Right lobe of liver (tissue), 6 donors: ENCODE measurements at places on chromosomes 12 and 14.

DNA sequence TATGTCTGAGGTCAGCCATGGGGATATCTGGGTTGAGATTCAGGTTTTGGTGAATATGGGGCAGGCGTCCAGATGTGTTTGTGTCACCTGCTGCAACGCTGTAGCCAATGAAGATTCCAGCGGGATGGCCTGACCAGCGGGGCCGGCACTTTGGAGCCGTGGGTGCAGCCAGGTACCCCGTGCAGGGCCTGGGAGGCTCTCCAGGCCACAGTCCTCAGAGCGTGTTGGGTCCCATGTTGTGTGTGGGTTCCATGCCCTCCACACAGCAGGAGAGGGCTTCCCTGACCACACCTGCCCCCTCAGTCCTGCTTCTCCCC lies 2.8 kb upstream of the TEX22 start:
- DNase-seq = no peak

GRCh38 chr14:59244581-59244980 lies 56.1 kb downstream of the DAAM1 start:
- DNase-seq = no peak

DNA sequence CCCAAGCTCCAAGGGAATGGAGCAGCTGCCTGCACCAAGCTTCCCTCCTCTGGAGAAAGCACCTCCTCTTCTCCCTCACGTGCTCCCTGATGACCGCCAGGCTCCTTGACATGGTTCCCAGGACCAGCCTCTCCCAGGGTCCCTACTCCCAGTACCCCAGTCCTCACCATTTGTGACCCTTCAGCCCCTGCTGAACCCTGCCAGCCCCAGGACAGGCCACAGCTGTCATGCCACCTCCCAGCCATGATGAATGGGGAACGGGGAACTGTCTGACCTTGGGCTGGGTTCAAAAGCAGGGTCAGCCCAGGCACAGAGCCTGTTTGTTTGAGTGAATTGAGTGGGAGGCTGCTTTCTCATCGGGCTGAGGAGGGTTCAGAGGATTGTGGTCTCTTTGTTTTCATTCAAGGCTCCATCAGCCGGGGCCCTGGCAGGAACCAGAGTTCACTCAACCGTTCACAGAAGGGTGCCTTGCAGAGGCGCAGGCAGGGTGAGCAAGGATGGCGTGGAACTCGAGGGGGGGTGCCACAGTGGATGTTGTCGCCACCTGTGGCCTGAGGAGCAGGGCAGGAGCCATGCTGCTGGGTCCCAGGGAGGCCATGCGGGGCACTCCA lies 344.5 kb upstream of the SFSWAP start:
- no peak for DNase-seq

DNA sequence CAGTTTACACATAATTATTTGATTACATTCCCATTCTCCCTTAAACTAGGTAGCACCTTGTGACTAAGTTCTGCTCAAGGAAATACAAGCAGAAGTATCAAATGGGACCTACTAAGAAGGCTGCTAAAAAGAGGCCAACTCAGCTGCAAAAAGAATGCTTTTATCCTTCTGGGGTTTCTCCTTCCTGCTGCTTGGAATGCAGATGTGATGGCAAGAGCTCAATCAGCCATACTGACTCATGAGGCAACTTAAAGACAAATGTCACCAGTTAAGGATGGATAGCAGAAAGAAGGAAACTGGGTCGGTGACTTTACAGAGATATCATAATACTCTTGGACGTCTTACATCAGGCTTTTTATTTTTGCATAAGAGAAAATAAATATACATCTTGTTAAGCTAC lies 38.0 kb upstream of the RAP1B start:
- DNase-seq = no peak

- DNase-seq = no peak
Measured at GRCh38 chr14:68127166-68127565, 307.6 kb downstream of the RAD51B start.

- no peak for DNase-seq
Measured at GRCh38 chr14:104879983-104880565, 15.0 kb downstream of the CEP170B start.

GRCh38 chr14:36513012-36513420 lies 7.0 kb downstream of the NKX2-1 start:
- DNase-seq = no peak

DNA sequence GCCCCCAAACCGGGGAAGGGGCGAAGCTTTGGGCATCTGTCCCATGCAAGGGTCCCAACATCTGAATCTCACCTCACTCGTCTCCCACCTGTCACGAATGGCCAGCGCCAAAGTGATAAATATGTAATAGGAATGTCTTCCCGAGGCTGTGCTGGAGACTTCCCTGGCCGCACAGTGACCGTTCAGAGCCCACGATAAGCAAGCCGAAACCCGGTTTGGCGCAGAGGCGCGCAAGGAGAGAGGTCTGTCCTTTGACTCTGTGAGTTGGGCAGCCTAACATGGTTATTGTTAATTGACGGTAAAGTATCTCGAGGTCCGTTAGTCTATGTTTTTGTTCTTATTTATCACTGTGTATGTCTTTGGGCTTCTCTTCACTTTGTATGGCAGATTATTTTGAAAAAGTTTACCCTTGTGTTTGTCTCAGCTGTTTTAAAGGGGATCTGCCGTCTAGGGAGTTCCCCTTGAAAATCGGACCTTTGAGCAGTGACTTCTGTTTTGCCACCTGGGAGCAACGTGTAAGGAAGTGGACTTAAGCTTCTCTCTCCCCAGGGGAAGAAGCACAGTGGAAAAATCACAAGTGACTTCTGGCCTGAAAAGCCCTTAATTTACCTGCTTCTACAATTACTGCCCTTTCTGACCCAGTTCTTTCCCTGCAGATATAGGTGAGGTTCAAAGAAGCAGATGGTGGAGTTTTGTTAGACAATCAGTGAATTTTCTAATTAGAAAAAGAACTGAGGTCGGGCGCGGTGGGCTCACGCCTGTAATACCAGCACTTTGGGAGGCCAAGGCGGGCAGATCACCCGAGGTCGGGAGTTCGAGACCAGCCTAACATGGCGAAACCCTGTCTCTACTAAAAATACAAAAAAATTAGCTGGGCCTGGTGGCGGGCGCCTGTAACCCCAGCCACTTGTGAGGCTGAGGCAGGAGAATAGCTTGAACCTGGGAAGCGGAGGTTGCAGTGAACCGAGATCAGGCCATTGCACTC lies 1.1 kb upstream of the TM9SF1 start:
- no peak for DNase-seq

- no peak for DNase-seq
Measured at GRCh38 chr14:99568567-99569560, 35.1 kb downstream of the CCDC85C start.

DNA sequence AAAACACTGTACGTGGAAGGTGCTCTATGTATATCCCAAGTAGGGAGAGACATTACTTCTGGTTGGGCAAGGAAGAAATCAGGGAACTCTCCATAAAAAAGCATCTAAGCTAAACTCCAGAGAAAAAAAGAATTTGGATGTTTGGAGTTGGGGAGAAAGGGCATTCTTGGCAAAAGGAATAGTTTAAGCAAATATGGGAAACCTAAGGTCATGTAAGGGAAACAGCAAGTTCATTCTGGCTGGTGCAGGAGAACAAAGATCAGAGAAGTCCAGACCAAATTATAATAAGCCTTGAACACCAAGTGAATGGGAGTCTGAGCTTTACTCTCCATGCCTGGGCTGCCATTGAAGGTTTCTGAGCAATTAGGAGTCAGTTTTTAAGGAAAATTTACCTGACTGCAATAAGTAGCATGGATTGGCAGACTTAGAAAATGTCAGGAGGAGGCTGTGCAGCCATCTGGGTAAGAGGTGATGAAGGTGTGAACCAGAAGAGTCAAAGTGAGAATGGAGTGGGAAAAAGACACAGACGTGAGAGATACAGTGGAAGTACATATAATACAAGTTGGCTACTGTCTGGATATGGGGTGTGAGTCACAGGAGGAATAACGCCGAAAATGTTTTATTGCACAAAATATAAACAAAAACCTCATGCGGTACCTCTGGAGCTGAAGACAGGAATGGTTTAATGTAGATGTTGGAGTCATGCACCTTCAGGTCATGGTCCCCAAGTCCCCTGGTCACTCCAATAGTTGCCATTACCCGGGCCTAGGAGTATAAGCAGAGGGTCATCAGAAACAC lies 222.6 kb downstream of the MON2 start:
- no peak for DNase-seq

DNA sequence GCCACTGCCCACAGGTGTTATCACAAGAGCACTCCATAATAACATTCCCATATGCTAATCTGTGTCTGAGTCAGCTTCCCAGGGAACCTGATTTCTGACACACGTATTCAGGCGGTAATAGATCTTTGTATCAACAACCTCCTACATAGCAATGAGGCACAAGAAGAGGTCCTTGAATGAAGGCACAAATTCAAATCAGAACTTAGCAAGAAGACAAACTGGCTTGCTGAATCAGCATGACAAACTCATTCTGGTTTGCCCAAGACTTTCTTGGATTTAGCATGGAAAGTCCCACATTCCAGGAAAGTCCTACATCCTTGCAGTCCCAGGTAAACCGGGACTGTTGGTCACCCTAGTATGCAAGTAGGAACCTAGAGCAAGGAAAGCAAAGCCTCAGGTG lies 33.9 kb upstream of the RNU6-7 start:
- DNase-seq = no peak

GRCh38 chr14:57970594-57970993 lies 104.7 kb upstream of the SLC35F4 start:
- DNase-seq = no peak

DNA sequence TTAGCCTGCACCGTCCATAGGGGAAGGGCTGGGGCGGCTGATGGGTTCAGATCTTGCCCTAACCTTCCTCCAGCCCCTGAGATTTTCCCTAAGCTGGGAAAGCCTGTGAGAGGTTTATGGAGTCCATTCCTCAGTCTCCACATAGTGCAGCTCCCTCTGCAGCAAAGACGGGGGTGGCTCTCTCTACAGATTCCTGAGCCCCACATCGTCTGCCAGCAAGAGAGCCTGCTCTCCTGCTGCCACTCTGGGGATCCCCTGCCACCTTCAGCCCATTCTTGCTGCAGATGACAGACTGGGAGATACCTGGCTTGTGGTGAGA lies 3.1 kb downstream of the SMIM41 start:
- DNase-seq = no peak

GRCh38 chr12:58915634-58916033 lies 4.7 kb downstream of the LRIG3 start:
- no peak for DNase-seq

- DNase-seq = no peak
Measured at GRCh38 chr12:62629971-62630739, 163.5 kb downstream of the MON2 start.

GRCh38 chr12:120125792-120126634 lies 9.5 kb upstream of the RAB35 start:
- no peak for DNase-seq

- DNase-seq = no peak
Measured at GRCh38 chr12:71601546-71601945, 62.1 kb downstream of the ZFC3H1 start.

- no peak for DNase-seq
Measured at GRCh38 chr12:62922539-62922938, 12.4 kb downstream of the PPM1H start.
